Stomach (tissue), 19 donors: ENCODE measurements at places on chromosomes 7 and 10.

- H3K4me3 ChIP-seq = no peak overlapping the region
- H3K36me3 ChIP-seq = no peaks in the 10 kb centered on the region
- DNase-seq = peak; percentile 74
- H3K4me1 ChIP-seq = no peaks in the 10 kb centered on the region
- no peak overlapping the region for H3K27ac ChIP-seq
Observed at GRCh38 chr7:28922624-28923331, 35.4 kb downstream of the TRIL start.

- peaks cover 11% of the 10 kb centered on the region for H3K4me1 ChIP-seq
- DNase-seq = peak; percentile 16
- no peak overlapping the region for H3K4me3 ChIP-seq
- H3K27me3 ChIP-seq = no peaks in the 10 kb centered on the region
- H3K36me3 ChIP-seq = no peaks in the 10 kb centered on the region
Observed at GRCh38 chr7:12927635-12928434, 240.4 kb downstream of the ARL4A start.

GRCh38 chr10:29317423-29318021 is 28.7 kb downstream of the LYZL1 start:
- no peak overlapping the region for H3K27ac ChIP-seq
- no peaks in the 10 kb centered on the region for H3K4me1 ChIP-seq
- H3K4me3 ChIP-seq = no peak overlapping the region
- H3K36me3 ChIP-seq = no peaks in the 10 kb centered on the region
- DNase-seq = peak; percentile 32
- H3K27me3 ChIP-seq = no peaks in the 10 kb centered on the region

- no peaks in the 10 kb centered on the region for H3K36me3 ChIP-seq
- H3K27ac ChIP-seq = no peak overlapping the region
- no peaks in the 10 kb centered on the region for H3K4me1 ChIP-seq
- peaks cover 13% of the 10 kb centered on the region for H3K27me3 ChIP-seq
- no peak overlapping the region for H3K4me3 ChIP-seq
Observed at GRCh38 chr10:97140902-97141745, 44.6 kb downstream of the SLIT1 start.

DNA sequence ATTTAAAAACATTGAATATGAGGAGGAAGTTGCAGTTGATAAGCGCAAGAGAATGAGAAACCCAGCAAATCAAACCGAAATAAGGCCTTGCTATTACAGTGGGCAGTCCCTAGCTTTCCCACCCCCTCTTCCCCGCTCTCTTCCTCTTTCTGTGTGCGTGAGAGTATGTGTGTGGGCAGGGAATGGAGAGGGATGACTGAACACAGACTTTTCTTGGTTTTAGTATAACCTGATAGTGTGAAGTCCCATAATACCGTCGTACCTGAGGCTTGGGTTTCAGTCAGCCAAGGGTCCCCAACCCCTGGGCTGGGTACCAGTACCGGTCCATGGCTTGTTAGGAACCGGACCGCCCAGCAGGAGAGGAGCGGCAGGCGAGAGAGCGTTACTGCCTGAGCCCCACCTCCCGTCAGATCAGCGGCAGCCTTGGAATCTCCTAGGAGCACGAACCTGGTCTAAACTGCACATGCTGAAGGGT is 255.3 kb downstream of the CELF2 start:
- no peaks in the 10 kb centered on the region for H3K27me3 ChIP-seq
- no peak overlapping the region for H3K4me3 ChIP-seq
- H3K36me3 ChIP-seq = peaks cover 60% of the 10 kb centered on the region
- no peak overlapping the region for H3K27ac ChIP-seq
- peaks cover 11% of the 10 kb centered on the region for H3K4me1 ChIP-seq
- DNase-seq = no peak

DNA sequence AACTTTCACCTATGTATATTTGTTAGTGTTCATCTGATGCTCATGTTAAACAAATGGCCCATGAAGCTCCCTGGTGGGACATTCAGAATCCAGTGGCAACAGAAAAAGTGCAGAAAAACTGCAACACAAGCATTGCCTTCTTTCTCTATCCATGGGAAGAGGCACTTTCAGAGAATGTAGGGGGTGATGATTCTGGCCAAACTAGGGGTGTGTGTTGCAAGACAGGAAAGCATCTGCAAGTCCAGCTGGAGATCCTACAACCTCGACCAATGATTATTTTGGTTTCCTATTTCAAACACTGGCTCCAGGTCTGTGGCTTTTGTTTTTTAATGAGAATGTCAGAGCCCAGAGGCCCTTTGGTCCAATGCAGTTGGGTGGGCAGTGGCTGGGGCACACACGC is 198.7 kb downstream of the CXCL12 start:
- H3K27me3 ChIP-seq = no peaks in the 10 kb centered on the region
- no peak for DNase-seq
- no peak overlapping the region for H3K27ac ChIP-seq
- H3K4me3 ChIP-seq = no peak overlapping the region

DNA sequence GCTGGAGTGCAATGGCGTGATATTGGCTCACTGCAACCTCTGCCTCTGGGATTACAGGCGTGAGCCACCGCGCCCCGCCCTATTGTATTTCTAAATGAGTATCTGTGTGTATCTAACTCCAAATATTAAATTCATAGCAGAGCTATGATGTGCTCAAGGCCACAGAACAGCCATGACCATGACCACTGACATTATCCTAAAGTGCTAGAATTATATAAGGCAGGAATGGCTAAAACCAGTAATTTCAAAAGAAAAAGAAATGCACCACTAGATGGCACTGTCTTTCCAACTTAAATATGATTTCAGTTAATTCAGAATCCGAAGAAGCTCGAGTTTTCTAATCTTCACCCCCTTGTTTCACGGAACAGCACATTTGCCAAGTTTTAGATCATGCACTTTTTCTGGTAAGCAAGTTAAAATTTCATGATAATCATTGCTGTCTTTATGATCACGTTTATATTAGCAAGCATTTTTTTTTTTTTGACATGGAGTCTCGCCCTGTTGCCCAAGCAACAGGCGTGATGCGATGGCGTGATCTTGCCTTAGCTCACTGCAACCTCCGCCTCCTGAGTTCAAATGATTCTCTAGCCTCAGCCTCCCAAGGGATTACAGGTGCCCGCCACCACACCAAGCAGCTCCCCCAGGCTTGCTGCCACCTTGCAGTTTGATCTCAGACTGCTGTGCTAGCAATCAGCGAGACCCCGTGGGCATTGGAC is 65.3 kb downstream of the OR13A1 start:
- H3K27me3 ChIP-seq = no peaks in the 10 kb centered on the region
- H3K4me1 ChIP-seq = peaks cover 11% of the 10 kb centered on the region
- H3K4me3 ChIP-seq = peak overlapping the region; percentile 15
- DNase-seq = peak; percentile 67
- no peaks in the 10 kb centered on the region for H3K36me3 ChIP-seq

DNA sequence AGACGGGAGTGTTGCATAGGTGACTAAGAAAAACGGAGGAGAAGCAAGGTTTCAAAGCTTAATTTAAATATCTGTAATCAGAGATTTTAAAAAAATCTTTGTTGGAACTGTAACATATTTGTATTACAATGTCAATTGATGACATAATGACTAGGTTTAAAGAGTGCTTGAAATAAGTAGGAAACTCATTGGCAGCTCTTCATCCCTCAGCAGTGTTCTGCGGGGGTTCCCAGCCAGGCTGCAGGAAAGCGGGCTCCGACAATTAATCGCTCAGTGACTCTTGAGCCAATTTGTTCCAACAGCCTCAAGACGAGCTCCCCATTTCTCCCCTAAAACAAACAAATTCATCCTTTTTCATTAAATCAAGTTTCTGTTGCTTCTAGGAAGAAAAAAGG is 22.6 kb downstream of the CPXM2 start:
- no peak for DNase-seq
- H3K27ac ChIP-seq = no peak overlapping the region
- no peaks in the 10 kb centered on the region for H3K27me3 ChIP-seq
- no peak overlapping the region for H3K4me3 ChIP-seq
- H3K36me3 ChIP-seq = no peaks in the 10 kb centered on the region

GRCh38 chr7:104207348-104207730 is 474 bp downstream of the ORC5 start:
- peak overlapping the region; percentile 85 for H3K27ac ChIP-seq
- peaks cover 15% of the 10 kb centered on the region for H3K36me3 ChIP-seq
- peaks cover 38% of the 10 kb centered on the region for H3K4me1 ChIP-seq
- H3K4me3 ChIP-seq = peak overlapping the region; percentile 83
- DNase-seq = peak; percentile 43
